ENCODE measurements at places on chromosomes 2 and 18.

- DNase-seq = no peak
These were observed 48.3 kb downstream of the TFCP2L1 start for GRCh38 chr2:121236650-121237180.

DNA sequence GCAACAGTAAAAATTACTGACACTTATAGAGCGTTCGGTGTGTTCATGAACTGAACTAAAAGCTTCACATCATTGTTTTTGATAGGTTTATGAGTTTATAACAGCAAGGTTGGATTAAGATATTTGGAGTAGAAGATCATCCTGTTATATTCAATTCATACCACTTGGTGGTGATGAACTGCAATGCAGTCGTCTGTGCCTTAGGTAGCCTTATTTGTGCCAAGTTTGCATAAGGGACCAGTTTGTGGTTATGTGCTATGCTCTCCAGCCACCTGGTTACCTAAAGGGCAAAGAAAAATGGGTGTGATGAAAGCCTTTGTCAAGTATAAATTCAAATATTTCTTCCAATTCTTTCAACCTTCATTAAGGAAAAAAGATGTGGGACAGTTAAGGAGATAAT, 150.9 kb upstream of the KCNH7 start:
- peak; percentile 19 for DNase-seq

DNA sequence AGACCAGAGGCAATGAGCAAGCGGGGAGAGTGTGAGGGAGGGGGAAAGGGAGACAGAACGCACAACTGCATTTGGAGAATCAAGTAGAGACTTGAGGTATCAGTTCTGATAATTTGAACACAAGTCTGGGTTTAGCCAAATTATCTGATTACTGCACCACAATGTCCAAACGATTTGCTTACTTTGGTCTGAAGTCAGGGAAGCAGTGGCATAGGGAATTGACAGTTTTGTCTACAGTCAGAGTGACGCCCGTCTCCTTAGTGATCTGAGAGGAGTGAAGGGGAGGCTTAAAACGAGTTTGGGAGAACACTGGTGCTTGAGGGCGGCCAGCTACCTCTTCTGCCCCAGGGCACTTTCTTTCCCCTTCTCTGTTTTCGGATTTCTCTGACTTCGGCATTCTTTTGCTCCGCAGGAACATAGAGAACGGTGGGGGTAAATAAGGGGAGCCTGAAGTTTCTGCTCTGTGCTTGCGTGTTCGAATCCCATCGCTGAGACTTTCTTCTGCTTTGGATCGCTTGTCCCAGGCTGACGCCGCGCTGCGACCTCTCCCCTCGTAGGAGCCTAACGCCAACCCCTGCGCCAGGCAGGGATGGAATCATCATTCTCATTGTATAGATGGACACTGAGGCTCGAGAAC, 2.9 kb upstream of the DLX2 start:
- no peak for DNase-seq

- DNase-seq = no peak
These were observed 75.9 kb upstream of the COL3A1 start for GRCh38 chr2:188898261-188898660.

- DNase-seq = no peak
These were observed 18.0 kb downstream of the REL start for GRCh38 chr2:60899230-60899891.

- no peak for DNase-seq
These were observed 32.1 kb upstream of the MAPK4 start for GRCh38 chr18:50527636-50528307.

- peak; percentile 58 for DNase-seq
These were observed 319.4 kb upstream of the SLC39A10 start for GRCh38 chr2:195337597-195337996.

DNA sequence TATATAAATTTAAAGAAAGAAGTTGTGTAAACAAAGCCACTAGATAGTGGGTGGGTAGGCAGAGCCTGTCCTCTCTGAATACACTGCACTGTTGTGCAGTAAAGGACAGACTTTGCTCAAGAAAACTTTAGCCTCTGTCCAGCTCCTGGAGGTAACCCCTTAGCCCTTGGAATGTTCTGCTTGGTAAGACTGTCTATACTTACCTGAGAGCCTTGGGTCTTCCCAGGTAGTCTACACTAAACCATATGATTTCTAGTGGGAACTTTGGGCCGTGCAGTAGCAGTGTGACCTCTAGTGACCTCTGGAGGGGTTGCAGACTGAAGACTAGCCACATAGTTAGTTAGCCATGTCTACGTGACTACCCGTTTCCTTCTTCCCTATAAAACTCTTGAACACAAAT, 678.3 kb upstream of the NRXN1 start:
- peak; percentile 29 for DNase-seq

- DNase-seq = peak; percentile 43
These were observed 67.4 kb upstream of the HAAO start for GRCh38 chr2:42859791-42860190.

GRCh38 chr2:159933727-159934049, 128.7 kb downstream of the PLA2R1 start:
- no peak for DNase-seq

DNA sequence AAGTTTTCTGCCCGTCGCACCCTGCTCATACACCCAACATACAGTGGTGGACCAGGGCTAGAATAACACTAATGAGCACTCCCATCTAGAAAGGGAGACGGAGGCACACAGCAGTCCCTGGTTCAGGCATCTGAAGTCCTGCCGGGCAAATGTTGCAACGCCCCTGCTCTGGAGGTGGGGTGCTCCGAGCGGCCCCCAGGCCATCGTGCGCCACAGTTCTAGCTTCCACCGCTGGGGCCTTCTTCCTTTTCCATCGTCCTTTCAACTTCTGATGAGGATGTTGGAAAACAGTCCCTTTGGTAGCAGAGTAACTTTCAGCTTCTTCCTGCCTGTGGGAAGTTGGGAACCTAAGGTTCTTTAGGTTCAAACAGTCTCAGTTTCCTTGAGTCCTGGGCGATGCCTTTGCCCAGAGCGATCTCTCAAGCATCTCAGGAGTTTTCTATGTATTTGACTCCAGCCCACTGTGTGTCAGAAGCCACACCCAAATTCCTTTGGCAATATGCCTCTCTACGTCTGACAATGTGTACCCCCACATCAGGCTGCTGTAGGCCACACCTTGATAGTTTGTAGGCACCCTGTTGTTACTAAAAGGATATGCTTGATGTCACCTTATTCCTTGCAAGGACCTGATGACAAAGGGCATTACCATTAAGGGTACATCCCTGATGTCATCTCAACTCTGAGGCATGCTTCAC, 258.8 kb downstream of the GLI2 start:
- no peak for DNase-seq

DNA sequence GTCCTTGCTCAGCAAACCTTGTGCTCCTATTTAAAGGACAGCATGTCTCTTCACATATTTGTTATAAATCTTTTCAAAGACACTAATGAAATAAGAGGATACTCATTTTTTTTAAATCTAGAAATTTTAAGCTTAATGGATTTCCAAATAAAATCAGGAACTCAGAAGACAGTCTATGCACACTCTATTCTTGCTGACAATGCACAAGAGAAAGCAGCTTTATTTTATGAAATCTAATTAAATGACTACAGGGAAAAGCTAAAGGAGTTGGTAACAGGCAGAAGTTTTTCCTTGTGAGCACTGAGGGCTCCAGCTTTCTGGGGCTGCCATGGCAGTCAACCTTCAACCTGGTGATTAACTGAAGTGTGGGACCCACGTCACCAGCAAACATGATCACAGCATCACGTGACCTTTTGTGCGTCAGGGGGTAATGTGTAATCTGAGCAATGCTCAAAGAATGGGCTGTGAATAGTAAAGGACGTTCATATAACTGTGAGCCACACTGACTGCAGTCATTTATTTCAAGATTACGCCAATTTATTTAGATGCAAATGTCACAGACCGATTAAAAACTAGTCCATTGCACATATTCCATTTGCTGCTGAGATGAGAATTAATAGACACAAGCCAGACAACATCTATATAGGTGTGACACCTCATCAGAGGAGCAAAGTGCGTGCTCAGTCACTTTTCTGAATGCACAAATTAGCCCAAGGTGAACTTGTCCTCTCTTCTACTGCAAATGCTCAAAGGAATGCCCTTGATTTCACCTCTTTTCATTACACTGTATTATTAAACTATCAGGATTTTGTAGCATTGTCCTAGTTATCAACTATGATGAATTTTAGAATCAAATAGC, 11.6 kb upstream of the DNER start:
- DNase-seq = peak; percentile 92

GRCh38 chr18:3305354-3305762, 43.4 kb downstream of the MYL12B start:
- peak; percentile 86 for DNase-seq

DNA sequence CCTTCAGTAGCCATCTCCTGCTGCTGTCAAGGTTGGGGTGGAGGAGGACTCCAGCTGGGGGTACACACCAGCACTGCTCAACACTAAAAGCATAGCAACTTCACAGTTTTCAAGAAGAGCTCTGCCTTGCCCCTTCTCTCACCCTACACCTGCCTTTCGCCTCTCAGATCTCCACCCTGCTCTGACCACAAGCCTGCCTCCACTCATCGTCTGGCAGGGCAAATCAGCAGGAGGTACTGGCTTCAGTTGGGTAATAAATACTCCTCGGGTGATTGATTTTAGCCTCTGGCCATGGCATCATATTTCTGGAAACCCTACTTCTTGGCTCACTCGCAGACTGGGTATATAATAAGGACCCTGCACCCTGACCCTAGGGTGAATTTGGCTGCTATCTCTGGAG, 3.1 kb upstream of the PRKAG3 start:
- DNase-seq = peak; percentile 35
